SIG-M5 (cell line): ENCODE measurements at places on chromosomes 2 and 18.

DNA sequence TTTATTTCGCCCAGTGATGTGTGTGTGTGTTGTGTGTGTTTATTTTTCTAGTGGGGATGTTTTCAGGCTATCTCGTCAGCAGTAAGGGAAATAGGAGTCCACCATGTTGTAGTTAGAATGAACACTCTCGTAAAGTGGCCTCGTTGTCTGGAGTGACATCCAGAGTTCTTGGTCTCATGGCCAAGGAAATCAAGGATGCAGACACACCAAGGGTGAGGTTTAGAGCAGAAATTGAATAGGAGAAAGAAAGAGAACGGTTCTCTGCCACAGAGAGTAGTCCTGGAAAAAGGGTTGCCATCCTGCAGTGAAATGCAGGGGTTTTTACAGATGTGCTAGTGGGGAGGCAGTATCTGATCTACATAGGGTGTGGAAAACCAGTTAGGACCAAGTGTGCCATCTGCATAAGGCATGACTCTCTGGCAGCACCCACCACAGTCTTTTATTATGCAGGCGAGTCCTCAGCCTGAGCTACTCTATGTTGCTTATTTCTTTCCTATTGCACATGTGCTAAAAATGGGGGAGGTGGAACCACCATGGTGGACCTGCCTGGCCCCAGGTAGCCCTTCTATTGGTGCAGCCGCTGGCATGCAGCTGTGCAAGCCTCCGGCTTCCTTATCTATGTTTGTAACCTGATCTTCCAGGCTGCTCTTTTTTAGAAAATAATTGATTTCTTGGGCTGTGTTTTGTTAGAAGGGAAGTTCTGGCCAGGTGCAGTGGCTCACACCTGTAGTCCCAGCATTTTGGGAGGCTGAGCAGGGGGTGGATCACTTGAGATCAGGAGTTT, 23.2 kb downstream of the RALB start:
- no peak for DNase-seq

- DNase-seq: no peak
Observed at GRCh38 chr18:79511271-79511670, 115.5 kb downstream of the NFATC1 start.

- no peak for DNase-seq
Observed at GRCh38 chr2:57450170-57450569, 596.4 kb upstream of the VRK2 start.

GRCh38 chr2:182907081-182907830, 40.8 kb upstream of the FRZB start:
- DNase-seq: no peak

GRCh38 chr2:32633040-32633439, 5.2 kb downstream of the TTC27 start:
- no peak for DNase-seq
